ENCODE measurements at places on chromosomes 5 and 9.
A peak's percentile ranks its signal among the peaks of the same experiment; 100 is the strongest.

DNA sequence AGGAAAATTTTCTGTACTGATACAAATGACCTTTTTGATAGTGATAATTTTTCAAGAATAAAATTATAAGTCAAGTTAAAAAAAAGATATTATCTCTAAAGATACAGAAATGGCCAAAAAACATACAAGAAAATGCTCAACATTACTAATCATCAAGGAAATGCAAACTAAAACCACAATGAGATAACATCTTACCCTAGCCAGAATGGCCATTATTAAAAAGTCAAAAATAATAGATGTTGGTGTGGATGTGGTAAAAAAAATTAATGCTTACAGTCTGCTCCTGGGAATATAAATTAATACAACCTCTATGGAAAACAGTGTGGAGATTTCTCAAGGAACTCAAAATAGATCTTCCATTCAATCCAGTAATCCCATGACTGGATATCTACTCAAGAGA, 22.9 kb upstream of the PTGER4 start:
- no peak for DNase-seq

- DNase-seq: no peak
Measured at GRCh38 chr5:76679231-76679630, 36.7 kb upstream of the F2R start.

DNA sequence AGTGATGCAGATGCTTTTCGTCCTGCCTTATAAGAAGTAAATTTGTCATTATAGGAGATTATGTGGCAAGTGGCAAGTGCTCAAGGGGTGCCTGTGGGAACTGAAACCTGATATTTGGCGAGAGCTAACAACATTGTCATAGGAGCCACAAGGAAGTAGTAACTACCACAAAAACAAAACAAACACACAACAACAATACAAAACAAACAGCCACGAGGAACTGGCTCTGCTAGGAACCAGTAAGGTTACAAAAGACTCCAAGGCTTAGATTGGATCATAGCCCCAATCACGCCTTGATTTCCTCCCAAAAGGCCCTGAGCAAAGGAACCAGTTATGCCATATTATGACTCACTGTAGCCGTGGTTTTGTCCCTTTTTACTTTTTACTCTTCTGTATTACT, 1045.2 kb downstream of the CDH12 start:
- DNase-seq: no peak

DNA sequence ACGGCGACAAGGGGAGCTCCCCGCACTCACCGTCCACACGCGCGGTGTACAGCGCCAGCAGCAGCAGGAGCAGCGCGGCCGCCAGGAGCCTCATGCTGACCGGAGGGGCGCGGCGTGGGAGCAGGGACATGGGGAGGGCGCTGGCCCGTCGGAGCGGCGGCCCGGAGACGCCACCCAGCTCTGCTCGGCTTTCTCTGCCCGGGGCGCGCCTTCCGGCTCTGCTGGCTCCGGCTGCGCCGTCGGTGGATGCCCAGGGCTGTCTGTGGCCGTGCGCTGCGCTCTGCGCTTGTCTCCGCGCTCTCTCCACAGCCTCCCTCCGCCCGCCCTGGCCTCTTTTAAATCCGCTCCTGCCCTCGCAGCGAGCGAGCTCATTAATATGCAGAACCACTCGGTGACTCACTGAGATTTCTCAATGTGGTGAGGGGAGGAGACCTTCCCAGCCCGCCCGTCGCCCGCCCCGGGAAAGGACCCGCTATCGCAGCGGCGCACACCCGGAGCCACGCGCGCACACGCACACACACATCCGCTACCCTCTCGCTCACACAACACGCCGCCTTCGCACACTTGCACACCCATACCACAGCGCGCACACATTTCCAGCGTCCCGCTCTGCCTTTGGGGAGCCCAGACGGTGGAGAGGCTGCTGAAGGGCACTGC, at the start of gene CXCL14:
CXCL14 (minus strand) TSS at position 307 of the 657 bp plus-strand sequence; CDS start at position 94, 213 bp downstream.
- DNase-seq: no peak

DNA sequence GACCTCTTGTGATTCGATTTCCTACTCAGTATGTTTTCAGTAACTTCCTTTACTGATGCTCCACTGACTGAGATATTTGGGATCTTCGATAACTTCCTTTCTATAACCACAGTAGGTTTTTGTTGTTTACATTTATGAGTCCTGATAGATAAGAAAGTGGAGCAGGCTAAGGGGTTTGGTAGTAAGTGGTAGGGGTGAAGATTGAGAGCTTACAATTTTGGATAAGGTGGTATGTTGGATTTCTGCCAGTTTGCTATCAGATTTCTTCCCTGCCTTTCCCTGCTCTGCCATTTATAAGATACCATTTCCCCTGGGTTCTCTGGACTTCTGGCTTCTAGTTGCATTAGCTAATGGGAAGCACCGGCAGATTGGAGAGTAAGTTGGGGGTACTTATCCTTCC, 7.9 kb upstream of the NDUFS4 start:
- DNase-seq: no peak

DNA sequence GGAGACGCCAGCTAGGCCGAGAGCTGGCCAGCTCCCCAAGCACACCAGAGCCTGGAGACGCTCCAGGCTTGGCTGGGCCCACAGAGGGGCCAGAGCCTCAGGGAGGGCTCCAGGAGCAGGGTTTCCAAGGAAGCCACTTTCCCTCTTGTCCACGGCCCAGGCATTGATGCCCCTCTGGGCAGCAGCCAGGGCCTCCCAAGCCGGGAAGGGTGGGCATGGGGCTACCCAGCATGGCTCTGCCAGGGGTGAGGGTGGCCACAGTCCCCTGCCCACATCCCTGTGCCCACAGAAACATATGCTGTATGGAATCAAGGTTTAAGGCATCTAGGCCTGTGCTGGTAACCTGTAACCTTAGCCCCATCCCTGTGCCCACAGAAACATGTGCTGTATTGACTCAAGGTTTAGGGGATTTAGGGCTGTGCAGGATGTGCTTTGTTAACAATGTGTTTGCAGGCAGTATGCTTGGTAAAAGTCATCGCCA, 1.5 kb upstream of the DPP7 start:
- no peak for DNase-seq

- DNase-seq: peak; percentile 10
Measured at GRCh38 chr5:138981586-138981985, 106.5 kb upstream of the LRRTM2 start.

- no peak for DNase-seq
Measured at GRCh38 chr5:143836161-143836725, 24.3 kb downstream of the HMHB1 start.

GRCh38 chr5:7910738-7911428, 41.9 kb downstream of the MTRR start:
- DNase-seq: no peak

DNA sequence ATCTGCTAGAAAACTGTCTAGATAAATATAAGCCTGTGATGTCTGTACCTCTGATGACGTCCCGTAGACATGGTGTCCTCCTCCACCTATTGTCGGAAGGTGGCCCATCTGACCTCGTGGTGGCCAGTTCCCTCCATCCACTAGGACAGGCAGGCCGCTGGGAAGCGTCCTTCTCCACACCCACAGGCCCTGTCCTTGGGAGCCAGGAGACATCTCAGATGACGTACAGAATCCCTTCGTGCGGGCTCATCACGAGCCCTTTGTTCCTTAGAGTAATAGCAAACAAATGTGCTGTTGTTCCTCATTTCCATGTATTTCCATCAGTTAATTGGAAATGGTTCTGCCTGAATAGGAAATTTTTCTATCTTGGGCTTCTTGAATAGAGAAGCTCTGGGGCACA, 38.3 kb upstream of the TENT4A start:
- no peak for DNase-seq

- no peak for DNase-seq
Measured at GRCh38 chr9:35754264-35754663, at the start of gene MSMP. Gene MSMP, minus strand, starts transcription at chr9:35754276. Its CDS starts 147 bp downstream, at chr9:35754129.

GRCh38 chr5:66987949-66988838, 208.4 kb downstream of the CD180 start:
- peak; percentile 21 for DNase-seq

GRCh38 chr9:8633784-8634183, 834.2 kb upstream of the DMAC1 start:
- no peak for DNase-seq

GRCh38 chr5:134543820-134544614, 18.5 kb downstream of the JADE2 start:
- peak; percentile 25 for DNase-seq

- DNase-seq: no peak
Measured at GRCh38 chr5:153573326-153574033, 83.0 kb downstream of the GRIA1 start.

GRCh38 chr9:128399861-128400260, 20.8 kb upstream of the CERCAM start:
- DNase-seq: no peak

DNA sequence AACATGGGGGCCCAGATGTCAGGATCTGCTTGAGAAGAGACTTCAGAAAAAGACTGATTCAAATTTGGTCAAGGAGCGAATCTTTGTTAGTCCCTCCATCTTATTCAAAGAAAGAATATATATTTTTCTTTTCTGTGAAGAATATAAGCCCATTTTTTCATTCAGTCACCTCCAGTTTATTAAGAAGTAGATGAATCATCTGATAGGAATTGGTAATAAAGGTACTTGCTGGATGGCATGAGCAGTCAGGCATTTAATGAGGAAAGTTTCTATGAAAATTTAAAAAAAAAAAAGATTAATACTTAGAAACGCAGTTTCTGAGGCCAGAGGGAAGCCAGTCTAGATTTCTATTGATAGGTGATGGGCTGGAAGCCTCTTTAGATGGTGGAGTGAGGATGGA, 373.1 kb upstream of the SMC2 start:
- DNase-seq: no peak
